ENCODE measurements at places on chromosomes 11 and 22.

- peak; percentile 19 for DNase-seq
Observed at GRCh38 chr11:126282361-126282735, 545 bp upstream of the TIRAP start.

GRCh38 chr11:355581-356458 lies 13.5 kb upstream of the B4GALNT4 start:
- peak; percentile 84 for DNase-seq

DNA sequence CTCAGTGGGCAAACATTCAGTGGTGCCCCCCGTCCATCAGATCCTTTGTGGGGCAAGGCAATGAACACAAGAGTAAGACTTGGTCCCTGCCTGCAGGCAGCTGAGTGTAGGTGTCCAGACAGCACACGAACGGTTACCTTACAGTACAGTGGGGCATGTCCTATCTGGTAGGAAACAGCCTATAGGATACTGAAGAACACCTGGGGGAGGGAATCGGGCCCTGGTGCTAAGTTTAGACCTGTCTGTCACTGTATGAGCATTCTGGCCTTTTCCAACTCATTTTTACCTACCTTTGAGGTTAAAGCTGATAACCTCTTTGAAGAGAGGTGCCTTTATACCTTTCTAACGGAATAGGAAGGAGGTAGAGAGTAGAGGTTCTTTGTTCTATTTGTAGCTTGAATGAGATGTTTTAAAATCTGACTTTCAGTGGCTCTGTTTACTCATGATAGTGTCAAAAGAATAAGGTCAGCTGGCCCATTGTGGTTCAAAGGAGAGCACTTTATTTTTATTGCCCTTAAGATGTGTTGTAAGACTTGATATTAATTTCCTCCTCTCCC lies 8.9 kb downstream of the ZNRF3 start:
- DNase-seq = no peak

DNA sequence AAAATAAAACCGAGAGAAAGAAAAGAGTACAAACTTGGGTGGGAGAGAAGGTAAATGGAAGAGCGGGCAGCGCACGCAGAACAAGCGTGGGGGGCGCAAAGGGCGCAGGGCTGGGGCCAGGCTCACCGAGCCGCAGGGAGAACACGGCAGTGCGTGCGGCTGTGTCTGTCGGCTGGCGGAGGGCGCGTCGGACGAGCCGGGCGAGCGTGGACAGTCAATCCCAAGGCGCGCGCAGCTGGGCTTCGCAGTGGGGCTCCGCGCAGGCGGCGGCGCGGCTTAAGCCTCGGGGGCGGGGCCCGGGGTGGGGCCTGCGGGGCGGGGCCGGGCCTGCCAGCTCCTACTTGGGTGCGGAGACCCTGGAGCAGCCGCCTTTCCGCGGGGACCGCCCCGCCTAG lies at the start of gene UCP2:
TSS of gene UCP2 (minus strand) at position 249 of the 395 bp plus-strand sequence. CDS start 4,465 bp downstream, outside the sequence.
- peak; percentile 72 for DNase-seq

GRCh38 chr11:114375052-114375451 lies 25.3 kb downstream of the C11orf71 start:
- no peak for DNase-seq

GRCh38 chr11:46673713-46674462 lies 26.5 kb downstream of the ARHGAP1 start:
- DNase-seq = no peak

- DNase-seq = no peak
Observed at GRCh38 chr11:132579136-132579535, 953.2 kb downstream of the OPCML start.

Data from activated CD4-positive, alpha-beta T cell treated with anti-CD3 and anti-CD28 coated beads for 24 hours (primary cell).